NCI-H774 (cell line): ENCODE measurements at places on chromosomes 3 and 15.

DNA sequence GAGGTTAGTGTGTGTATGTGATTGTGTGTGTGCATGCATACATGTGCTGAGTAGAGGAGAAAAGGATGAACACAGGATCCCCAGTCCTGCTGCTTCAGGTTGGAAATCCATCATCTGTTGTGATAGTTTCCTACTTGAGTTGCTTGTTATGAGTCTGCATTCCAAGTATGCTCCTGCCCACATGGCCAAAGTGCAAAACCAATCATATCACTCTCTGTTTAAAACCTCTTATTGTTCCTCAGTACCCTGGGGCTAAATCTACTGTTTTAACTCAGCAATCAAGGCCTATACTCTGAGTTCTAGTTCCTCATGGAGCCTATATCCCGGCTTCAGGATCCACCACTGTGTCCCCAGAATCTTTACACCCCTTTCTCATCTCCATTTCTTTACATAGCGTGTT, 139.9 kb upstream of the TLE3 start:
- no peak for DNase-seq

DNA sequence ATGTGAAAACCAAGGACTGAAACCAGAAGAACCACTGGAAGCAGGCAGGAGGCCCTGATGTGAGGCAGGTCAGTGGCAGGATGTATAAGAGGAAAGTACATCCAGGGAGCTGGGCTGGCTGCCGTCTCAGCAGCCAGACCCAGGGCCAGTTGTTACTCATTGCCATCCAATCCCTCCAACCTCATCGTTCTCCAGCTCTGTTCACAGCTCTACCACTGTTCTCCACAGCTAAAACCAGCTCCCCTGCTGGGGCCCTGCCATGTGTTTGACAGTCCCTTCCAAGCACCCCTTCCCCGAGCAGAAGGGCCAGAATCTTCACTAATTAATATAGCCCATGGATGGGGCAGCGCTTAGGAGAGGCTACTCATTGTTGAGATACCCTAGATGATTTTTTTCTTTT, 206.6 kb downstream of the MECOM start:
- no peak for DNase-seq

DNA sequence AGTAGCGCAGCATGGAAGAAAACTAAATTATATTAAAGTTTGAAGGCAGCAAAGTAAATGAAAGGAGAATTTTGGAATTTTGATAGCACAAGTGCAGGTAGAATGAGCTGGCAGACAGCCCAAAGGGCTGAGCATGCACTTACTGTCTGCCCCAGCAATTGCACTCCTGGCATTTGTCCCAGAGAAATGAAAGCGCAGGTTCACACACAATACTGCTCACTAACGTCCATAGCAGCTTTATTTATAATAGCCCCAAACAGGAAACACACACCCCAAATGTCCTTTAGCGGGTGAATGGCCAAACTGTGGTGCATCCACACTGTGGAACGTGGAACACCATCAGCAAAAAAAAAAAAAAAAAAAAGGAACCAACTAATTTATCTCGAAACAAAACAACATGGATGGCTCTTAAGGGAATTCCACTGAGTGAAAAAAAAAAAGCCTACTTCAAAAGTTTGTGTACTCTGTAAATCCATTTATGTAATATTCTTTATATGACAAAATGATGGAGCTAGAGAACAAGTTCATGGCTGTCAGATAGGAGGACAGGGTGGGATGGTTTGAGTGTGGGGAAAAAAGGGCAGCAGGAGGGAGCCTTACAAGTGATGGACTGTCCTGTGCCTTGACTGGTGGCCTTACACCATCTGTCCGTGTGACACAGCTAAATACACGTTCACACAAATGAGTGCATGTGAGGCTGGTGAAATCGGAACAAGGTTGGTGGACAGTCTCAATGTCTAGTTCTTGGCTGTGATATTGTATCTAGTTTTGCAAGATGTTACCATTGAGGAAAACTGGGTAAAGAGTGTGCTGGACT, 6.0 kb upstream of the TM2D3 start:
- peak; percentile 55 for DNase-seq

- DNase-seq, result no peak
Observed at GRCh38 chr3:168475704-168476103, 380.0 kb upstream of the GOLIM4 start.

GRCh38 chr3:161794551-161794950, 297.9 kb downstream of the OTOL1 start:
- no peak for DNase-seq

GRCh38 chr3:4140921-4141320, 162.2 kb upstream of the SETMAR start:
- no peak for DNase-seq

DNA sequence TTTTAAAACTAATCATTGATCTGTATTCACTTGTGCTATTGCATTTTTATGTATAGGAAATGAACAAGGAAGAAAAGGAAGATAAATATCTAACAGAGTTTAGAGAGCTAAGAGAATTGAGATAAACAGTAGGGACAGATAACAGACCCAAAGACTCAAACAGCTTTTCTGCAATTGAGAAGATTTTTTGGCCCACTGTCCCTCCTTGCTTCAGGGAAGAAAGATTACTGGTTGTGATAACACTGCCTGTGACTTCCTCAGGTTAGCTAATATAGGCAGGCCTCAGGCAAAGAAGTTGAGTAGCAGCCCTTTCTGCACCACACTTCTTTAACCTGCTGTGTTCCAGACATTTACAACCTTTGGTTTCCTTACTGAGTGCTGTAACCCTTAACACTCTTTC, 2.7 kb upstream of the COX17 start:
- no peak for DNase-seq

DNA sequence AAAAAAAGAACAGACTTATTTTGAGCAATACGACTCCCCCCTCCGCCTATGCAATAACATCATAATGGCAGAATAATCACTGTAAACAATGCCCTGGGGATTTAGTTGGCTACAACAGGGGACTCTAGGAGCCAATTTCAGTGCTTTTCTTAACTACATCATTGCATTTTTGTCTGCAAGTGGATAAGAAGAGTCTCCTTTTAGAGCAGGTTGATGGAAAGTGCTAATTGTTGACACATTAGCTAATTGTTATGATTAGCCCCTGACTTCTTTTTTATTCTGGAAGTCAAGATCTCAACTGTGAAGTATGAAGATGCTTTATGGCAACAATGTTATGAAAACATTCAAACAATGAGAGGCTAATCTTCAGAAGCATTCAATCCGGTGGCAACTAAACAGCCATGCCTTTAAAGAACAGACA, 121.2 kb downstream of the MECOM start:
- no peak for DNase-seq

DNA sequence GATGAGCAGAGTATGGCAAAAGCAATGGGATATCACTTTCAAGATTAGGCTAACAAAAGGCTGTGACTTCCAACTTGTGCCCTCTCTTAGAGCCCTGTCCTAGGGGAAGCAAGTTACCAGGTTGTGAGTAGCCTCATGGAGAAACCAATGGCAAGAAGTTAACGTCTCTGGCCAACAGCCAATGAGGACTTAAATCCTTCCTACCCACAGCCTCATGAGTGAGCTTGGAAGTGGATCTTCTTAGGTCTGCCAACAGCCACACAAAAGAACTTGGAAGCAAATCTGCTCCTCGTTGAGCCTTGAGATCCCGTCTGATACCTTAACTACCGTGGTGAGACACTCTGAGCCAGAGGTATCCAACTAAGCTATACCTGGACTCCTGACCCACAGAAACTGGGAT, 5.7 kb downstream of the NME9 start:
- no peak for DNase-seq

DNA sequence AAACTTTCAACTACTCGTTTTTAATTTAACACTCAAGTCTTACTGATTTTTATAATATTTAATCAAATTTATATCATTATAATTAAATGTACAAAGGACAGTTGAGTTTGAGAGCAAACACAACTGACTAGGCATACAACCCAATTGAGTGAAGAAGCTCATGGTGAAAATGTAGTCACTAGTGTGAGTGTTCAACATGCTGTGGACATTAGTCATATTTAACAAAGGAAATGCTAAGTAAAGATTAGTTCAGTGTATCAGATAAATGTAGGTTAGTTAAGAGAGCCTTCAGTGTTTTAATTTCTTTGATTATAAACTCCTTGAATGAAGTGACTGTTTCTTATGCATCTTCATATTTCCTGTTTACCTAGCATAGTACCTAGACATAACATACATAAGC, 444.2 kb upstream of the GOLIM4 start:
- DNase-seq, result no peak

DNA sequence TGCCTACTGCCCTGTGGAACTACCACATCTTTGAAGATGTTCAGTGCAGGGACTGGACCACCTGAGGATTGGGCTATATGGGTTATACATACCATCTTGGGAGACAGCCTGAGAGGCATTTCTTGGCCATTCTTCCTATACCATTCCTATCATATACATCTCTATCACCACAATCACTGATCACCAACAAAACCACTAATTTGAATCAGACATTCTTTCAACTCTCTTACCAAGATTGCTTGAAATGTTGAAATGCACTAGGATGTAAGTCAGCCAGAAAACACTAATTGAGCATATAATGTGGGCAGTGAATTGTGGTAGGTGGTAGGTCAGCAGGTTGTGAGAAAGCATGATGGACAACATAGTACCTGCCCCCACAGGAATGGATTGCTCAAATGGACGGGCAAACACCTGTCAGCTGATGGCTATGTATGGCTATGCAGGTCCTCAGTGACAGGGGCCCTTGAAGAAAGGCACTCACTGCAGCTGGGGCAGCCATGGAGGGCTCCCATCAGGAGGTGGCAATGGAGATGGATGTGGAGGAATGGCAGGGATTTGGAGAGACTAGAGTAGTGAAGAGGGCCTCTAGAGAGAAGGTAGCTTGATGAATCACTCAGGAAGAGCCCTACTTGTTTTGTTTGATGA, 49.1 kb downstream of the AMOTL2 start:
- no peak for DNase-seq

DNA sequence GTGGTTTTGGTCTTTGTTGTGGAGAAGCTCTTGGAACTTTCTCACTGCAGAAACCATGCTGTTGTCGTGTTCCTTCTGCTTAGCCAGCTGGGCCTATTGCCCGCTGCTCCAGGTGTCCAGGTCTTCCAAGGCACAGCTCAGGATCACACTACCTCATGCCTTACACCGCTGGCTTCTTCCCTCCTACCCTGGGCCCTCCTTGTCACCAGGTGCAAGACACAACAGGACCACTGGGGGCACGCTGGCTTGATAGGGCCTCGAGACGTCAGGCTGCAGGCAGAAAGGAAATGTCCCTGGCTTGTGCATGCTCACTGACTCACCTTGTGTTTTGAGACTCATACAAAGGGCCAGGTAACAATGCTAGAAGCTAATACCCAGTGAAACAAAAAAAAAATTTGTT, 32.3 kb downstream of the PAQR9 start:
- no peak for DNase-seq

GRCh38 chr3:167120828-167121227, 259.3 kb downstream of the ZBBX start:
- DNase-seq, result no peak

DNA sequence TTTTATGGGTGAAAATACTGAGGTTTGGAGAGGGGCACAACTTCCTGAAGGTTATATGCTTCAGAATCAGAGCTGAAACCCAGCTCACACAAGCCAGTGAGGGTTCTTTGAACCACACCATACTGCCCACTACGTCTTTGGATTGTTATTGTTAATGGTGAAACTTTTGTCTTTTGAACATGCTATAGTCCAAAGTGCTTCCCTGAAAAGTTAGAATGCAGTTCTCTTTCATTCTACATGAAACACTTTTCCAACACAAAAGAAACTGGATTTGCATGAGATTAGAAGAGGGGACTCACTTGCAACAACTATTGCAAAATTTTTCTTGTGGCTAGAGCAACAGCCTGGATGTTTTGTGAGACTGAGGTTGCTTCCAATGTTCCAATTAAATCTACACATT, 473.6 kb downstream of the SOX2 start:
- DNase-seq, result no peak

GRCh38 chr15:63010920-63011693, 31.4 kb upstream of the TPM1 start:
- no peak for DNase-seq

GRCh38 chr3:143295201-143296080, 175.9 kb downstream of the CHST2 start:
- DNase-seq, result no peak

- DNase-seq, result no peak
Observed at GRCh38 chr3:141860766-141861513, 15.5 kb upstream of the ATP1B3 start.

GRCh38 chr3:32435911-32436815, 44.5 kb downstream of the CMTM7 start:
- no peak for DNase-seq

- DNase-seq, result no peak
Observed at GRCh38 chr15:81093961-81094360, 40.1 kb upstream of the CFAP161 start.

- DNase-seq, result no peak
Observed at GRCh38 chr15:51234176-51234927, 104.0 kb downstream of the CYP19A1 start.

- no peak for DNase-seq
Observed at GRCh38 chr3:192121923-192122322, 605.4 kb downstream of the FGF12 start.

DNA sequence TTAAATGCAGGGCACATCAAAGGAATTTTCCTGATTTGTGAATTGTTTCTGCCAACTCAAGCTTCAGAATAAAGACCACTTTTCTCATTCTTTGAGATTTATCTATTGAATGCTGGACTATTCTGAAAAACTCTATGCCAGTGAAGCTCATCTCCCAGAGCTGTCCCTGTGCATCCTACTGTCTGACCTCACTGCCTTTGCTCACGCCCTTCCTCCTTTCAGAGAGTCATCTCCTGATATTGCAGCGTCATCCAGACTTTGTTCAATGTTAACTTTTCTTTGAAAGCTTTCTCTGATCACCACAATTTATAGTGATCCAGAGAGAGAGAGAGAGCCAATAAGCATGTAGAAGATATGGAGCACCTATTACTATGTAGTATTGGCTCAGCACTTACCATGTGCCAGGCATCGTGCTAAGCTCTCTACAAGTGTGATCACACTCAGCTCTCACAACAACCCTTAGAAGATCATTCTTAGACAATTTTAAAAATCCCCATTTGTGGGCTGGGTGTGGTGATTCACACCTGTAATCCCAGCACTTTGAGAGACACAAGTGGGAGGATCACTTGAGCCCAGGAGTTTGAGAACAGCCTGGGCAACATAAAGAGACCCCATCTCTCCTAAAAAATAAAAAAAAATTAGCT, 30.2 kb upstream of the TLE3 start:
- DNase-seq, result no peak

GRCh38 chr3:13954741-13955483, 75.0 kb upstream of the WNT7A start:
- no peak for DNase-seq

DNA sequence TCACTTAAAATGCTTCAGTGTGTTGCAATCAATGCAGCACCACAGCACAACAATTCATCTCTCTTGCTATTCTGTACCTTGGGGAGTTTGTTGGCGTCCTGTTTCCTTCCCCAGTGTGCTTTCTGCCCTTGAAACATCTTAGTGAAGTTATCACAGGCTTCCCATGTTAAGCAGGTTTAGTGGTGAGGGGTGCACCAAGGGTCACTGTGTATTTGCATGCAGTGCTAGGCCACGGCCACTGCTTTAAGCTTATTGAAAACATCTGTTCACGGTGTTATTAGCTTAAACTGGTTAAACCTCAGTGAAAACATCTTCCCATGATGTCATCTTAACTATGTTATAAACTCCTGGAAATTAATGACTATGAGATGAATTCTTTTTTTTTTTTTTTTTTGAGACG, 217.3 kb upstream of the GOLIM4 start:
- no peak for DNase-seq

GRCh38 chr3:17974206-17974841, 231.9 kb upstream of the TBC1D5 start:
- DNase-seq, result no peak

GRCh38 chr3:40645883-40646282, 121.1 kb downstream of the ZNF621 start:
- DNase-seq, result no peak
